ENCODE measurements at places on chromosomes 12 and 14. TPM values are rescaled to one million over a fixed set of nuclear protein-coding genes. Genes with fewer than 3 reads are reported as not detected.
A peak's percentile ranks its signal among the peaks of the same experiment; 100 is the strongest.

- DNase-seq, result no peak
These were observed 51.7 kb downstream of the RFLNA start for GRCh38 chr12:124346425-124347168.

DNA sequence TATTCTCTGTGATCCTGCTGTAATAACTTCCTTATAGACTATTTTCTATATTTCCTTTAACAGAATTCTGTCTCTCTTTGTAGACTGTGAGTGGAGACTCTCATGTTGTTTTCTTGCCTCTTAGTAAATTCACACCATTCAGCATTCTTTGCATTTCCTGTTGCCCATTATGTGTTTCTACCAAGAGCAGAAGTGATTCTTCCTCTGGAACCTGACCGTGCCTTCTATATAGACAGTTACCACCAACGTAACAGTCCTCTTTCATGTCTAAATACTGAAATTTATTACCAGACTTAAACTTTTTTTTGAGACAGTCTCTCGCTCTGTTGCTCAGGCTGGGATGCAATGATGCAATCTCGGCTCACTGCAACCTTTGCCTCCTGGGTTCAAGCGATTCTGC lies 31.1 kb downstream of the METAP2 start:
- no peak for DNase-seq

DNA sequence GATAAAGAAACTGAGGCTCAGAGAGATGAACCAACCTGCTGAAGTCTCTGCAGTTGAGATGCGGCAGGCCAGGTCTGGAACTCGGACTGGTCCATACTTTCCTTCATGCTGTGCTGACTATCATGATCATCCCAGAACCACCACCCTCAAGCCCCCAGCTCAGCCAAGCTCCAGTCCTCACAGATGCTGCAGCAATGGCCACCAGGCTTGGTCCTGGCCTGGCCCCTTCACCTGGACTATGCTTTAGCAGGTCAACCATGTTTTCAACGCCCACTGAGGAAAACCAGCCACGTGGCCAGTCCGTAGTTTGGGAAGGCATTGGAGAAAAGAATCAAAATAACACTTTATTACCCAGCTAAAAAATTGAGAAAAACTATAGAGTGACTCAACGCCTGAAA lies 1.4 kb downstream of the GPR68 start:
- no peak for DNase-seq

GRCh38 chr14:98374136-98374535 lies 897.9 kb downstream of the BCL11B start:
- no peak for DNase-seq

- DNase-seq, result peak; percentile 94
These were observed 167.4 kb upstream of the HMGA2 start for GRCh38 chr12:65656891-65657351.

DNA sequence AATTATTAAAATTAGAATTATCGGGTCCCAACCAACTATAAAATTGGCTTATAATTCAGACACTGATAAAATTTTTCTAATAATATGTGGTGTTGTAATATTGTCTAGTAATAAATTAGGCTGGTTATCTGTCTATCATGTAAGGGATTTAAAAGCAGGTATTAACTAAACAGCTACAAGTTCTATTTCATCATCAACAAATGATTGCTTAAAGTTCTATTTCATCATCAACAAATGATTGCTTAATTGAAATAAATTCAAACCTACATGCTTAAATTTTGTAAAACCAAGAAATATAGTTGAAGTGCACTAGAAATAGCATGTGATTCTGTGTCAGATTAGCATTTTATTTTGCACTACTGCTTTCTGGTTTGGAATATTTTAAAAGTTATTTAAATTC lies 34.1 kb downstream of the SLCO1A2 start:
- DNase-seq, result no peak

DNA sequence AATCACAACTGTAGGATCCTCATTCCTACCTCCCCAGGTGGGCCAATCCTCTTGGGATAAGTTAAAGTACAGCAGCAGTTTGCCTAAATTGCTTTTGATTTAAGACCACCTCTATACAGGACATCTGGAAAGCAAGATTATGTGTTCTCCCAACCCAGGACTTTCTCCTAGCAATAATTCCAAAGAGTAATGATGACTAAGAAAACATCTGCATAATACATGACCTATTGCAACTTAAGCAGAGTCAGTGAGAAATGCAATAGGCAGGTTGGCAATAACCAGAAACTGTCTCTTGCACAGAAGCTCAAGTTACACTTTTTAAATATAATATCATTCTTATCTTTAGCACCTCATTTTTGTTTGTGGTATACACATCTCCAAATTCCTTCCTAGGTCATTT lies 275.4 kb downstream of the TRHDE start:
- peak; percentile 72 for DNase-seq

The TAS2R42 gene
- total RNA-seq, result not detected

DNA sequence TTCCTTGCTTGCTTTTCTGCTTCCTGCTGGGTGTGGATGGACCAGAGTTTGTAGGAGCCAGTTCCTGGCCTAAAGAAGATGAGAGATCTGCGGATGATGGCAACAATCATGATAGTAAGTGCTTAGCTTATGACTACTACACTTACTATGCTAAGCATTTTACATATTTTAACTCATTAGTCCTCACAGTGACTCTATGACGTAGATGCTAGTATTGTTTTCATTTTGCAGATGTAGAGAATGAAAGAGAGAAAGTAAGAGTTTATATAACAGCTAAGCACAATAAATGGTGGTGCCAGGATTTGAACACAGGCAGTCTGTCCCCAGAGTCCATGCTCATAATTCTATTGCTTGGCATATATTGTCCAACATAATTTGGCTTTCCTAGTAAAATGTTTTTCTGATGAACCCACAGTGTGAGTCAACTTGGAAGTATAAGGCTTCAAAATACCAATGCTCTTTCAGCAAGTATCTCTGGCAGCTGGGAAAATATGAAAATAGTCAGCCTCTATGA lies 363.2 kb upstream of the DDHD1 start:
- DNase-seq, result peak; percentile 81

DNA sequence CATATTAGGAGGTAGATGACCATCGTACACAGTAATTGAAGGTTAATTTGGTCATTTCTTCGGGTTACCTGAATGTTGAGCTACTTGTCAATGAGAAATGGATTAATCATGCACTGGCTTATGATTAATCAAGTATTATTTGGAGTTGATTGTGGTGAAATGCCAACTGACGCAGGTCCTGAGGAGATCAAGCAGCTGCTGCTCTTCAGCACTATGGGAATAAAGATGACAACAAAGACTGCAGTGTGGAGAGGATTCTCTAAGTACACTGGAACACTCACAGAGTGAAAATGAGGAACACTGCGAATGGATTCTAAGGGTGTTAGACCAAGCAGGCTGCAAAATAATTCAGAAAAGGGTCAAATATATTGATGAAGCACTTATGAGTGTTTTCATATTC lies 202.8 kb upstream of the DIO2 start:
- DNase-seq, result no peak

The FAM222A gene
- under 0.01 TPM for total RNA-seq

DNA sequence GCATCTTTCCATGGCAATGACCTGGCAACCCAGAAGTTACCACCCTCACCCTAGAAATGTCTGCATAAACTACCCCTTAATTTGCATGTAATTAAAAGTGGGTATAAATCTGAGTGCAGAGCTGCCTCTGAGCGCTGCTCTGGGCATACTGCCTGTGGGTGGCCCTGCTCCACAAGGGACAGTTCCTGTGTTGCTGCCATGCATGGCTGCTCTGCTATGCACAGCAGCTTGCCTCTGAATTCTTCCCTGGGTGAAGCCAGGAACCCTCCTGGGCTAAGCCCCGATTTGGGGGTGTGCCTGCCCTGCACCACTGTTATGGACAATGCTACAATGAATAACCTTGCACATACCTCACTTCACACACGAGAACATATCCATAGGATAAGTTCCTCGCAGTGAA lies 35.7 kb upstream of the GPR132 start:
- no peak for DNase-seq

- DNase-seq, result no peak
These were observed 80.4 kb downstream of the KCNC2 start for GRCh38 chr12:75129275-75129674.

DNA sequence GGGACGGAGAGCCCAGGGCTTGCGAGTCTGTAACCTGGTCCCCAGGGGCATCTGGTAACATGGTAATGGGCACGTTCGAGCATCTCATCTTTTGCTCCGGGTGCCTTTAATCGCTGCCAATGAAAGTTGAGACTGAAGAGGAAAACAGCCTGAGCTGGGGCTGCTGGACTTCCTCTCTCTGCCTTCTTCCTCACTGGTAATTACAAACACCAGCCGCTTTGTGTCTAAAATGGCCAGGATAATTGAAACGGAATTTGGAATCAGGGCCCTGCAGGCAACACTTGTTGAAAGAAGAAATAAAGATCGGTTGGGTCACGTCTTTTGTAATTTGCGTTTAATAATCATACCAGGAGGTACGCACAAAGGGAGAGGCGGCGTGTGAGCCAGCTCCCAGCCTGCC lies 51.5 kb upstream of the GPATCH2L start:
- DNase-seq, result no peak

DNA sequence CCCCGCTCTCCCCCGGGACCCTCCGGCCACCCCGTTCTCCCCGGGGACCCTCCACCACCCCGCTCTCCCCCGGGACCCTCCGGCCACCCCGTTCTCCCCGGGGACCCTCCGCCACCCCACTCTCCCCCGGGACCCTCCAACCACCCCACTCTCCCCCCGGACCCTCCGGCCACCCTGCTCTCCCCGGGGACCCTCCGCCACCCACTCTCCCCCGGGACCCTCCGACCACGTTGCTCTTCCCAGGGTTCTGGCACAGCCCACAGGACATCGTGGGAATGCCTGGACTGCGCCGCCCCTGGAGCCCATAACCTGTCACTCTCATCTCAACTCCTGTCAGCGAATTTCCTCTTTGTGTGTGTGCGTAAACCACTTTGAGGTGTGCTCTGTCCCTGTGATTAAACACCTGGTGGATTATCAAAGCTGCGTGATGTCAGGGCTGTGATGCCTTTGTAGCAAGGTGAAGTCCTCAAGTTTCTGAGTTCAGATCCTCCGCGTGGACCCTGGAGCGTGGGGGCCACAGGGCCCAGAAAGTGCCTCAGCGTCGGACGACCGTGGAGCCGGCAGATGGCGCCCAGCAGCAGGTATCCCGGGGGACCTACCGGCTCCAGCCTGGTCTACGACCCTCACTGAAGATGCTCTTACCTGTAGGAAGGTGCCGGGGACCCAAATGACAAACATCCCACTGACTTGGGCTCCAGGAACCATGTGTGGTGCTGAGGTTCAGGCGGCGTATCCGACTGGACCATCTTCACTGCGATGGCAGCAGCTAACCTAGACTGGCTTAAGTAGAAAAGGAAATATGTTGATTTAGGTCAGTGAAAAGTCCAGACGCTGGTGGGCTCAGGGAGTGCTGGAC lies 63.2 kb upstream of the GALNT9 start:
- DNase-seq, result no peak

DNA sequence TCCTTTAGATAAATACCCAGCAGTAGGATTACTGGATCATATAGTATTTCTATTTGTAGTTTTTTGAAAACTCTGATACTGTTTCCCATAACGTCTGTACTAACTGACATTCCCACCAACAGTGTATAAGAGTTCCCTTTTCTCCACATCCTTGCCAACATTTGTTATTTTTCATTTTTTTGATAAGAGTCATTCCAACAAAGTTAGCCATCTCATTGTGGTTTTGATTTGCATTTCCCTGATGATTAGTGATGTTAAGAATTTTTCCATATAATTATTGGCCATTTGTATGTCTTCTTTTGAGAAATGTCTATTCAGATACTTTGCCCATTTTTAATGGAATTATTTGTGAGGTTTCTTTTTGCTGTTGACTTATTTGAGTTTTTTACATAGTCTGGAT lies 486.0 kb downstream of the FLRT2 start:
- DNase-seq, result peak; percentile 64

DNA sequence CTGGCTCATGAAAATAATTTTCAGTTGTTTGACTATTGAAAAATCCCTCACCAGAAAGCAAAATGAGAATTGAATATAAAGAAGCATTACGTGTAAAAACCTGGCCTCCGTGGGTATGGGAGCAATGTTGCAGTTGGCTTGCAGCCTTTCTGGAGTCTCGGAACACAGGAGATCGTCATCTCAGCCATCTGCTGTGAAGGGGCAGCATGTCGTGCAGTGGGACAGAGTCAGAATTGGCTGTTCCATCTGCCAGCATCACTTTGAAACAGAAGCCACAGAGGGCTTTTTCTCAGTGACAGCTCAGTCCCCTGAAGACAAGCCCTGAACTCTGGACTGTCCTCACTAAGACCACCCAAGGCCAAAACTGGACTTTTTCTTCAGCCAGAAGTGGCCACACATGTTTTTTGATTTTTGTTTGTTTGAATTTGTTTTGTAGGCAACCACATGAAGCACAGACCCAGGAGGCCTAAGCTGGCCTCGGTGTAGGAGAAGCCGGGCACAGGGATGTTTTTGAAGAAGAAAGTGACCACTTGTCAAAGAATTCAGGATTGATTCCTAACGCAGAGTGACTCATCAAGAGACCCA lies 170.8 kb upstream of the DYRK2 start:
- DNase-seq, result no peak

The CEP290 gene
- total RNA-seq, result 11.3 TPM

The KCNH5 gene
- total RNA-seq, result 1.0 TPM

DNA sequence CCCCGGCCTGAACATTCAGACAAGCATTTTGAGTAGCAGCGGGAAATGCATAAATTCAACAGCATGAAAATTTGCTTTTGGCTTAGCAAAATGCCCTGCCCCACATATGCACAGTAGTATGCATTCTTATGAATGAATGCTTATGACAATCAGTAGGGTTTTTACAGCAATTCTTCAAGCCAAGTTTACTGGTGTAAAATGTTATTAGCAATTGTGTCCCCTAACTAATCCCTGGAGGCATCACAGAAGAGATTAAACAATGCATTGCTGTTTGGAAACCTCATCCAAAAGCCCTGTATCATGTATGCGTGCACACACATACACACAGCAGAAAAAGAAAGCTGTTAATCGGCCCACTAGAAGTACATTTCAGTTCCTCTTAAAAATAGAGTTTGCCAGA lies 406.5 kb downstream of the LRIG3 start:
- DNase-seq, result no peak

The OTUB2 gene
- total RNA-seq, result 1.5 TPM

The TMEM132C gene
- total RNA-seq, result under 0.01 TPM

The KCNH3 gene
- 0.17 TPM for total RNA-seq

- DNase-seq, result peak; percentile 39
These were observed 103.6 kb upstream of the CCDC91 start for GRCh38 chr12:28086521-28087155.

- no peak for DNase-seq
These were observed 58.5 kb downstream of the RIN3 start for GRCh38 chr14:92572050-92572449.

The HCAR2 gene
- not detected for total RNA-seq

DNA sequence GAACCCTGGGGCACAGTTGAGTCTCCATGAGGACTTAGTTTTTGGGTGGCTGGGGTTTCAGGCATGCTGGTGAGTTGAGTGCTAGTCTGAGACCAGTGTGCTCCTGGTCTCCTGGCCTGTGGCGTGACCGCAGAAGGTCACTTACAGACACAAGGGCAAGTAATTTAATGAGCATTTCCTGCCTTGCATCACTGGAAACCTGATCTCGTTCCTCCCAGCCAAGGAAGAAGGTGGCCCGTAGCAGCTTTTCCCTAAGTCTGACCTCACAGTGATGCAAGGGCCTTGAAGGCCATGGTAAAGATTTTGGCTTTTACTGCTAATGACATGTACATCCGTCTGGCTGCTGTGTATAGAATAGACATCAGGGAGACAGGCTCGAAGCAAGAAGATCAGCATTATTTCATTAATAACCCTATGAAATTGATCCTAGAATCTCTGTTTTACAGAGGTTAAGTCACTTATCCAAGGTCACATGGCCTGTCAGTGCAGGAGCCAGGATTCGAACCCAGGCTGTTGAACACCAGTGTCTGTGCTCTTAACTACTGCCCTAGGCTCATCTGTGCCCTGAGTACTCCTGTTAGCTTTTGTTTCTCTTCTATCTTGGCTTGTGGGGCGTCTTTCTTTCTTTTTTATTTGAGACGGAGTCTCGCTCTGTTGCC lies 4.6 kb downstream of the TMEM120B start:
- DNase-seq, result peak; percentile 89
